Bronchial smooth muscle cell (primary cell): ENCODE measurements at places on chromosomes 3 and 15. TPM values are rescaled to one million over a fixed set of nuclear protein-coding genes. Genes with fewer than 3 reads are reported as not detected.

The ZNF35 gene
- total RNA-seq: 6.1 and 7.6 TPM in 2 replicates

The CTXND1 gene
- not detected in 2 replicates for total RNA-seq

The SERPINI2 gene
- total RNA-seq: not detected in 2 replicates

The TEX55 gene
- total RNA-seq: not detected in 2 replicates

The C3orf49 gene
- not detected in 2 replicates for total RNA-seq

The POLQ gene
- 1.9 and 2.7 TPM in 2 replicates for total RNA-seq

The FETUB gene
- not detected in 2 replicates for total RNA-seq

The PDZRN3 gene
- 33.9 and 52.5 TPM in 2 replicates for total RNA-seq

The C2CD4B gene
- not detected in 2 replicates for total RNA-seq

The CADM2 gene
- 1.6 TPM in 1 of 2 replicates, not detected in the other for total RNA-seq

The ST8SIA2 gene
- total RNA-seq: not detected in 2 replicates

The P3H2 gene
- total RNA-seq: 2.6 and 4.3 TPM in 2 replicates

The GOLGA8S gene
- total RNA-seq: under 0.01 and 0.09 TPM in 2 replicates

The AADACL2 gene
- not detected in 2 replicates for total RNA-seq

The TNFAIP8L3 gene
- total RNA-seq: 30.9 and 80.4 TPM in 2 replicates

The AGBL1 gene
- total RNA-seq: not detected in 2 replicates

The TF gene
- 0.32 and 1.6 TPM in 2 replicates for total RNA-seq

The CCR9 gene
- not detected in 2 replicates for total RNA-seq

The ACKR2 gene
- total RNA-seq: 0.26 and 0.32 TPM in 2 replicates

The RPL14 gene
- 377 and 513 TPM in 2 replicates for total RNA-seq

The SLC2A2 gene
- not detected in 2 replicates for total RNA-seq

The ZNF774 gene
- total RNA-seq: 0.86 and 1.7 TPM in 2 replicates

The GOLGA8A gene
- 4.8 and 13.2 TPM in 2 replicates for total RNA-seq

The CAPN3 gene
- total RNA-seq: 1.7 and 3.2 TPM in 2 replicates

The C3orf33 gene
- 1.1 and 1.9 TPM in 2 replicates for total RNA-seq

The GABRA5 gene
- total RNA-seq: not detected in 2 replicates

The TLR9 gene
- under 0.01 and 0.09 TPM in 2 replicates for total RNA-seq

The HTR3E gene
- total RNA-seq: not detected in 2 replicates

The CHRM5 gene
- total RNA-seq: under 0.01 TPM in 1 of 2 replicates, not detected in the other

The MTHFS gene
- 19.9 and 22.2 TPM in 2 replicates for total RNA-seq

The RPL29 gene
- 896 and 1,003 TPM in 2 replicates for total RNA-seq

The ST3GAL6 gene
- total RNA-seq: 1.3 TPM in 2 replicates

The CYP8B1 gene
- not detected in 2 replicates for total RNA-seq
